ENCODE measurements at places on chromosomes 3 and 15.

DNA sequence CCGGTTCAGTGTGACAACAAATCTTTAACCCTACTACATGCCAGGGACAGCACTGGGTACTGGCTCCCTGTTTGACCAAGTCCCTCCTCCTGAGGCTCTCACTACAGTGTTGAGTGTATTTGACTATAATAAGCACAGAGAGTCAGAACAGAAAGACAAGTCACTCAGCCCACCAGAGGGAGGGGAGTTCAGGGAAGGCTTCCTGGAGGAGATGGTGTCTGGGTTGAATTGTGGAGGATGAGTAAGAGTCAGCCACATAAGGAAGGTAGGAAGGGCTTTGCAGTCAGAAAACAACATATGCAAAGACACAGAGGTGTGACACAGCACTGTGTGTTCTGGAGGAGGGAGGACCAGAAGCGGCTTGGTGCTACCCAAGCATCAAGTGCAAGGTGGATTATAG lies 17.7 kb downstream of the MEGF11 start:
- DNase-seq = no peak

DNA sequence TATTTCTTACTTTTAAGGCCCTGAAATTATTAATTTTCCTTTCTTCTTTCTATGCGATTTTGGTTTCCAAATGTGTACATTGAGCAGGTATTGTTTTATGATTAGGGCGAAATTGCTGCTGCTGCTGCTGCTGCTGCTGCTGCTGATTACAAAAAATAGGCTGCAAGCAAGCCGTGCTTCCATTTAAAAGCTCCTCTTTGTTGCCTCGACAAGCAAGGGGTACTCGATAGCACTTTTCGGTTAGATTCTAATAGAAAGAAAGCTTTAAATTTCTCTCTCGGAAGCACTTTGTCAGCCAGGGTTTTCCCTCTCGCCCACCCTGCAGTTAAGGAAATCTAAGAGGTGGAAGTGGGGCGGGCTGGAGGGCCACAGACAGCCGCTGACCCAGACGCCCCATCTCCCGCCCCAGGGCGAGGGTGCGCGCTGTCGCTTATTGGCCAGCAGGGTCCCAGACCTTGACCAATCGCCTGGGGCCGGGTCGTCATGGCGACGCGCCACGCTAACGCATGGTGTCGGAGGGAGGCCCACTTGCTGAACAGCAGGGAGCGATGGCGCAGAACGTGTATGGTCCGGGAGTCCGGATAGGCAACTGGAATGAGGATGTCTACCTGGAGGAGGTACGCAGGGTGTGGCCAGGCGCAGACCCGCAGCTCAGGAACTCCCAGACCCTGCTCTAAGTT lies at the start of gene CFAP161:
CFAP161 (plus strand) TSS at position 489 of the 680 bp plus-strand sequence; CDS start at position 549, 60 bp downstream.
- no peak for DNase-seq

DNA sequence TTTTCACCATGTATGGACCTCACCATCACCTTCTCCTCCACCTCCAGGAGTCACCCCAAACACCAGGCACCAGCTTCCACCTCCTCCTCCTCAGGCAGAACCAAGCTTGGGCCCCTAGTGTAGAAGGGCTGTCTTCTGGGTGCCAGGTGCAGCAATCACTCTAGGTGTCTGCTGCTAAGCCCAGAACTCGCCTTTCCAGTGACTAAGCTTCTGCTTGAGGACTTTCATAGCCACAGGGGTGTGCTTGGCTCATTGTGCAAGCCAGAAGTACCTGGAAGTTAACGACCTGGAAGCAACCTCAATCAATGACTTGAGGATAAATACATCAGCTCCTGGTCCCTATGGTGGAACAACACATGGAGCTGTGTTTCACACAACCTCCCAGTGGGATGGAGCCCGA lies 49.8 kb upstream of the PXYLP1 start:
- no peak for DNase-seq

- DNase-seq = no peak
These were observed 190.7 kb downstream of the RORA start for GRCh38 chr15:61038387-61038786.

DNA sequence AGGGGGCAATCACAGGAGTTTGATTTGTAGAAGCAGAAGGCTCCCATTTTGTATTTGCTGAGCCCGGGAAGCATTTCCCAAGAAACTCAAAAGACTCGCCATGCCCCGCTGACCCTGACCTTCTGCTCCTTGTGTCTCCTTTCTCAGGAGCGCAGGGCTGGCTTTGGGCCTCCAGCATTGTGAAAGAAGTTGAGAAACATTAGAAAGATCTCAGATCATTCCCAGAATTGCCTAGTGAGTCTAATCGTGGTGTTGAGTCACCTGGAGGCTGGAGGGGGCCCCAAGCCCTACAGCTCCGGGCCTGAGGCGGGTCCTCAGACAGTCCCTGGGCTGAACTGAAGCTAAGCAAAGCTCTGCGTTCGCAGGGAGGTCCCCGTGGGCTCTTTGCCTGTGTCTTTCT lies 10.9 kb upstream of the PIGZ start:
- no peak for DNase-seq

- no peak for DNase-seq
These were observed 841 bp downstream of the POGLUT1 start for GRCh38 chr3:119469418-119470189.

- DNase-seq = no peak
These were observed 23.8 kb downstream of the NIPA1 start for GRCh38 chr15:22810033-22810852.

GRCh38 chr15:91912336-91912735 lies 58.8 kb downstream of the SLCO3A1 start:
- no peak for DNase-seq

DNA sequence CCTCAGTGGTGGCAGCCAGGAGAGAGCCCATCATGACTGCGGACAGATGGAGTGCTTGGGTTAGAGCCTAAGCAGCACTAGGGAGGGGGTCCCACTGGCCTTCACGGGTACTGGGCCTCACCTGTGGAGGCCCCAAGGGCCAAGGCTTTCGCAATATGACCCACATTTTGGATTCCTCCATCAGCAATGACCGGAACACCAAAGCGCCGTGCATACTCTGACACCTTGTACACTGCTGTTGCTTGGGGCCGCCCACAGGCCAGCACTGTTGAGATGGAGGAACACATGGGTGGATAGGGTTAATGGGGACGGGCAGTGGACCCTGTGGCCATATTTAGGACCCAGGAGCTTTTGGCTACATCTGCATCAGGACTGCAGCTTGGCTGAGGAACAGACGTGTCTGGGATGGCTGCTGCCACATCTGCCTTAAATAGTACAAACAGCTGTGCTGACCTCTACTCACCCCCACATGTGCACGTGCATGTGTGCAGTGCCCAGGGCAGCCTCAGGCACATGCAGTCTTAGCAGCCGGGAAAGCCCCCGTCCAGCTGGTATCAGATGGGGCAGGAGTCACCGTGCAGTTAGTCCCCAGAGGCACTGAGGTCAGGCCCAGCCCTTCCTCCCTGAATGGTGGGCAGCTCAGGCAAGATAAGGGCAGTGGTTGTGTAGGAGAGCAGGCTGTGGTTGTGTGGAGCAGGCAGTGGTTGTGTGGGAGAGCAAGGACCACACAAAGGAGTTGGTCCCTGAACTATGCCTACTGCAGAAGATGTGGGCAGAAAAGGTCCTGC lies 3.3 kb downstream of the NDUFAF3 start:
- no peak for DNase-seq

DNA sequence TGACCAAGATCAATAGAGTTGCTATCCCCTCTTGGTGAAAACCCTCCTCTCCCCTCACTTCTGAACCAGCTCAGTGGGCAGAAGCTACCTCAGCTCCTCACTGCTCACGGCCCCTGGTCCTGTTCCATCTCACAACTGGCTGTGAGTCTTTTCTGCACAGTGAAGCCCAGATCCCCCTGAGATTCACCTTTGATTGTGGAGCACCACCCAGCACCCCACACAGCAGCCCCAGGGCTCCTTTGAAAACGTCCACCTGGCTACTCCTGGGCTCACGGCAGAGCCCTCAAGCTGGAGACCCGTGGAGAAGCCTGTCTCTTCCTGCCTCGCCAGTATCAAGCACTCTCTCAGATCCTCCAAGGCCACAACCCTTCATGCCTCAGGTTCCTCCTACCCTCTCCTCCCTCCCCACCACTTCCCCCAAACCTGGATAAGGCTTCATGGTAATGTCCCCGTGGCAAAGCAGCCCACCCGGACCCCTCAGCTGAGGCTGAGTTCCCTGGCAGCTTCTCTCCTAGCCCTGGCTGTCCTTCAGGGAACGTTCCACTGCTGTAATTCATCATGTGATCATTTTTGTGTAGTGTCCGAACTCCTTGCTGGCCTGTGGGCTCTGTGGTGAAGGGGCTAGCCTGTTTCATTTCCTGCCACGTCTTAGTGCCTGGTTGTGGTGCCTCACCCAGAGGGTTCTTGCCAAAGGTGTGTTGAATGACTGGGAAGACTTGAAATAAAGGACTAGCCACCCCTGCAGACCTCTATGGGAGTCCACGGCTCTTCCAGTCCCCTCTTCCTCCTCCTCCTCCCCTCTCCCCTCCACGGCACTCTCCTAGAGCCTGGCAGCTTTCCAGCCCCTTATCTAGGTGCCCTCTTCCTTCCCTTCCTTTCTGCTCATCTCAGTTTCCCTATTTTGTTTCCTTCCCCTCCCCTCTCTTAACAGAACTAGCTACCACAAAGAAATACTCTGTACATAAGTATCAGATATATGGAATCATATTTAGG lies 44.5 kb downstream of the KY start:
- DNase-seq = no peak

- no peak for DNase-seq
These were observed 1200.4 kb upstream of the EPHA6 start for GRCh38 chr3:95613993-95614392.

GRCh38 chr15:53746101-53746500 lies 13.4 kb downstream of the WDR72 start:
- no peak for DNase-seq

GRCh38 chr3:123098426-123099330 lies 31.9 kb downstream of the PDIA5 start:
- no peak for DNase-seq

DNA sequence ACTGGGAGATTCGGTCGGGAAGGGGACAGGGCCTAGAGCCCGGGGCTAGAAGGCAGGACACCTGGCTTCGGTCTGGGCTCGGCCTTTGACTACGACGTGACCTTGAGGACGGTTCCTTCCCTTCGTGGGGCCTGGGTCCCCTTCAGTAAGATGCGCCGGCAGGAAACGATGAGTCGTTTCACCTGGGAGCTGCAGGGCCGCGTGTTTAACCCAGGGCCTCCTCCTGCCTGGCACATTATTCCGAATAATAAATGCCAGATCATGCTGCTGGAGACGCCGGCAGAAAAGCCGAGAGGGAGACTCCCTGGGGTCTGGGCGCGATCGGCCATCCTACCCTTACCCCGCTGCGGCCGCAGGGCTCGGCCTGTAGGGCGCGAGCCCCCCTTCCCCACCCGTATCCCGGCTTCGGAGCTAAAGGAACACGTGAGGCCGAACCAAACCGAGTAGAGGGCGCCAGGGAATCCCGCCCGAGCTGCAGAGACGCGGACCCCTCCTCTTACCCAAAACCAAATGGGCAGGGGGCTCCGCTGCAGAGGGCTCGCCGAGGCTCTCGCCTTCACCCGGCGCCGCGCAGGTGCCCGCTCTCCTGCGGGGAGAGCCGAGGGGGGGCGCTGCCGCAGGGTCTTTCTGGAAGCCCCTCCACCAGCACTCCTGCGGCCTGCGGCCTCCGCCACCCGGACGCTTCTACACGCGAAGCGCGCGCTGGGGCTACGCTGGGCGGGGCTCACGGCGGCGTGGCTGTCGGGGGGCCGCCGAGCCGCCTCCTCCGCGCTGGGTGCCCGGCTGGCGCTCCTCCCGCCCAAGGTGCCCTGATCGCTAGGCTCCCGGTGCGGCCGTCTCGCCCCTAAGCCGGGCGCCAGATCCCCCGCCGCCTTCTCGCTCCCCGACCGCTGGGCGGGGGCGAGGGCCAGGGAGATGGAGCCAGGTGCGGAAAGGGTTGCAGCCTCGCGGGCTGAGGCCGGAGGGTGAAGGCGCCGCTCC lies at the start of gene BDH1:
BDH1 (minus strand) TSS at position 688 of the 981 bp plus-strand sequence. CDS start 9,525 bp downstream, outside the sequence.
- DNase-seq = peak; percentile 72

DNA sequence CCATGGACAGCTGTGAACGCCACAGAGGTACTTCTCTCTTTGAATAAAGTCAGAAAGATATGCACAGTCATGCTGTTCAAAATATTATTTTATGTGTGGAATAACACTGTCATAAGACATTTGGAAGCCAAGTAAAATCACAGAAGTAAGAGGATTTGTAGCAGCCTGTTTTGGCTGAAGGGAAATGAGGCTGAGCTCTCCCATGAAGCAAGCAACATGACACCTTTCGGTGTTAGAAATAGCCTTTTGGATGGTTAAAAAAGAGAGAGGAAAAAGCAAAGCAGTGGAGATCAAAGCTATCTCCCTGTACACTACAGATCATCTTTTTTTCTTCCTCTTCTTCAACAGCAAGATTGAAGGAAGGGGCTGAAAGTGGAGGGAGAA lies 755.3 kb downstream of the ROBO1 start:
- DNase-seq = no peak

DNA sequence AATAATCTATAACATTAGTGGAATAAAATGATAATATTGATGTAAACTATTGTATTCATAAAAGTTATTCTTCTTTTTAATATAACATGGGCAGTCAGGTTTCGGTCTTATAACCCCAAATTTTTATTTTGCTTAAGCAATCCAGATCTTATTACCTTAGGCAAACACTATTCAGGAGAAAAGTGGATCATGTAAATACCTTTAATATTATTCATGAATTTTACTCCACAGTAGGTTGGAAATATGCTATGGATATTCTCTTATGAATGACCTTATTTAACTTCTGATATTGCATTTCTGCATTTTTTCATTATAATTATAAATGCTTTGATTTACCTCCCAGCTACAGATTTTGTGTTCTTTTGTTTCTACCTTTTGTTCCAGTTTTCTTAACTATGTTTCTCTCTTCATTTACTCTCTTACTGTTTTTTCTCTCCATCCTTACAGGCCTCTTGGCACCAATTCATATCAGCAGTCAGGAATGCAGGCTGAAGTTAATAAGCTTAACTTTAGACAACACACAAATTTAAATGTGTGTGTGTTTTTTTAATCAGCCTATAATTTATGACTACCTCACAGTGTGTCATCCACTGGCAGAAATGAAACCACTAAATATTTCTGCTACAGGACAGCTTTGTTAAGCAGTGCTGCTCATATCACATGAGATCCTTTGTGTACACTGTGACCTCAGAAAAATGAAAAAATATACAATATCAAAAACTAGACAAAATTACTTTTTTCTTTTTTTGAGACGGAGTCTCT lies 111.0 kb downstream of the NSUN3 start:
- DNase-seq = no peak

GRCh38 chr15:31306426-31307269 lies 20.0 kb upstream of the KLF13 start:
- DNase-seq = no peak

DNA sequence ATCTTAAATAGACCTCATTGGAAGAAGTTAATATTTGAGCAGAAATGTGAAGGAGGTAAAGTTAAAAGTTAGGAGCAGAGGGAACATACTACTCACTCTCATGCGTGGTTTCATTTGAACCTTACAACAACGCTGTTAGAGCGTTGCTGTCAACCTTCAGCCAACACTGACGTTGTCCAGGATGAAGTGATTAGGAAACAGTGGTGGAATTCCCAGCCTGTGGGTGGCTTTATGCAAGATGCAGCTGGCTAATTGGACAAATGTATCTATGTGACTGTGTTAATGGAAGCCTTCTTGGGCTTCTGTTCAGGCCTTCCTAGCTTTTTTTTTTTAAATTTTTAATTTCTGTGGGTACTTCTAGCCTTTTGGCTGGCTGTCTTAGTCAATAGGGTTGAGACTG lies 40.5 kb downstream of the PTPRG start:
- no peak for DNase-seq

GRCh38 chr15:66252685-66253417 lies 699 bp downstream of the MEGF11 start:
- peak; percentile 31 for DNase-seq
